Right renal pelvis (tissue), 4 donors: ENCODE measurements at places on chromosomes 16 and 17. TPM values are rescaled to one million over a fixed set of nuclear protein-coding genes. Genes with fewer than 3 reads are reported as not detected.

ZNF23 gene
- polyA plus RNA-seq: 14.4 TPM

SLC22A31 gene
- polyA plus RNA-seq: 0.57 TPM

GSG1L gene
- polyA plus RNA-seq: 0.67 TPM

CD300A gene
- 0.93 TPM for polyA plus RNA-seq

TMEM238L gene
- 7.8 TPM for polyA plus RNA-seq

TOM1L1 gene
- polyA plus RNA-seq: 99.9 TPM

CTRB2 gene
- 0.13 TPM for polyA plus RNA-seq

ZG16 gene
- 0.01 TPM for polyA plus RNA-seq

CACNG5 gene
- polyA plus RNA-seq: 2.9 TPM

C1QTNF8 gene
- not detected for polyA plus RNA-seq

PKMYT1 gene
- polyA plus RNA-seq: 10.4 TPM

MT3 gene
- polyA plus RNA-seq: 0.93 TPM

TPSG1 gene
- polyA plus RNA-seq: 1.3 TPM

SHISA9 gene
- polyA plus RNA-seq: 5.2 TPM

TP53TG3 gene
- not detected for polyA plus RNA-seq

MTHFSD gene
- polyA plus RNA-seq: 25.1 TPM

DNAH9 gene
- polyA plus RNA-seq: 4.6 TPM

RBFOX1 gene
- polyA plus RNA-seq: 1.6 TPM

GEMIN4 gene
- polyA plus RNA-seq: 22.1 TPM

FOXO3B gene
- polyA plus RNA-seq: 6.6 TPM

SLC13A5 gene
- polyA plus RNA-seq: 5.2 TPM

SLC6A2 gene
- 0.47 TPM for polyA plus RNA-seq

LRRC37A gene
- polyA plus RNA-seq: 3.4 TPM

HSD17B2 gene
- 15.4 TPM for polyA plus RNA-seq

PDIA2 gene
- polyA plus RNA-seq: 0.56 TPM

CES4A gene
- 6.7 TPM for polyA plus RNA-seq

CTF1 gene
- 7.5 TPM for polyA plus RNA-seq

CLEC19A gene
- polyA plus RNA-seq: not detected

DUSP3 gene
- polyA plus RNA-seq: 62.0 TPM

EVPL gene
- polyA plus RNA-seq: 19.3 TPM

CMTM2 gene
- polyA plus RNA-seq: 0.39 TPM

PRSS33 gene
- polyA plus RNA-seq: 0.17 TPM

ATXN1L gene
- polyA plus RNA-seq: 38.7 TPM

RRAD gene
- 3.1 TPM for polyA plus RNA-seq
